ENCODE measurements at places on chromosomes 6 and 20. TPM values are rescaled to one million over a fixed set of nuclear protein-coding genes. Genes with fewer than 3 reads are reported as not detected.

SCRT2 gene
- total RNA-seq, result not detected

DEFB128 gene
- not detected for total RNA-seq

BACH2 gene
- 1.6 TPM for total RNA-seq

BTN3A1 gene
- total RNA-seq, result 3.2 TPM

MOCS1 gene
- 2.1 TPM for total RNA-seq

DEFB132 gene
- total RNA-seq, result not detected

KHDC1 gene
- total RNA-seq, result 3.4 TPM

ERVFRD-1 gene
- not detected for total RNA-seq

SAMD5 gene
- total RNA-seq, result 0.43 TPM

OLIG3 gene
- not detected for total RNA-seq

Data from A549 treated with Hydrocortisone at 1 μM for 4 hours (cell line).